ENCODE measurements at places on chromosomes 16 and 17.
A peak's percentile ranks its signal among the peaks of the same experiment; 100 is the strongest.

- no peak for DNase-seq
These were observed 2.5 kb upstream of the HS3ST3B1 start for GRCh38 chr17:14298221-14298946.

- DNase-seq: no peak
These were observed 10.1 kb upstream of the ERCC4 start for GRCh38 chr16:13909872-13910303.

- DNase-seq: no peak
These were observed 129 bp downstream of the IRX5 start for GRCh38 chr16:54930869-54931119.

DNA sequence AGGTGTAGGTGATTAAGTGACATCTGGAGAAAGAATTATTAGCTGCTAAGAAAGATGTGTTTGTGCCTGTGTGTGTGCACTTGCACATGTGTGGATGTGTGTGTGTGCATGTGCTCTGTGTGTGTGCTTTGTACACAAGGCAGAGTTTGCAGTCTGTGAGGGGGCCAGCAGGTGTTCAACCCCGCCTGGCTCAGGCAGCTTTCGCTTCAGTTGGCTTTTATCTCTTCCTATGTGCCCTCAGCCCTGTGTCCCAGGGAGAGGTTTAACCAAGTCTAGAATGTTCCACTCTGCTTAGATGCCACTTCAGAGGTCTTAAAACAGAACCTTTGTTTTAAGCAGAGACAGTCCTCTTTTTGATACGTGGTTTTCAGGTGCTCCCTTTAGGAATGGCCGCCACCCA, 58.8 kb downstream of the CDH13 start:
- DNase-seq: no peak

- DNase-seq: peak; percentile 31
These were observed 431 bp downstream of the SLFN11 start for GRCh38 chr17:35372846-35373533.
